ENCODE measurements at places on chromosomes 2 and 18.
A peak's percentile ranks its signal among the peaks of the same experiment; 100 is the strongest.

- no peak for DNase-seq
Measured at GRCh38 chr2:182587831-182588230, 128.2 kb upstream of the DNAJC10 start.

DNA sequence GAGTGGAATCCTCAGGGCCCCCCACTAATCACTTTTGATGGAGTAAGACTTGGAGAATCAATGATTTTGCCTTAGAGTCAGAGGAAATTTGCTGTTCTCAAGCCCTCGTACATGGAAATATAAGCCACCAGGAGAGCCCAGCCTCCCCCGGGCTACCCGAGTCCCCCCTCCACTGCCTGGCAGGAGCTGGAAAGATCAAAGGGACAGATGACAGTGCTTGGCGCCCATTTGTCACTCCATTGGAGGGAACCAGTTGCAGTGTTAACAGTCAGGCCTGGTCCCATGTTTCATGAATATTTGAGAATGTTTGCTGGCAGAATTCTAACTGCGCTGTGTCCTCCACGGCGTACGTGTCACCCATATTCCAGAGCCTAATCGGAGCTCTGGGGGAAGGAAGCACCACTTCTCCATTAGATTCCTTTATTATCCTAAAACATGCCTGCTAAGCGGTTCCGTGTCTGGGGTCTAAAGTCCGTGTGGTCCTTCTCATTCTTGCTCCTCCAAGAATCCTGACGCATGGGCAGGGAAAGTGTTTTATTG lies 202.4 kb downstream of the KLHL29 start:
- no peak for DNase-seq

DNA sequence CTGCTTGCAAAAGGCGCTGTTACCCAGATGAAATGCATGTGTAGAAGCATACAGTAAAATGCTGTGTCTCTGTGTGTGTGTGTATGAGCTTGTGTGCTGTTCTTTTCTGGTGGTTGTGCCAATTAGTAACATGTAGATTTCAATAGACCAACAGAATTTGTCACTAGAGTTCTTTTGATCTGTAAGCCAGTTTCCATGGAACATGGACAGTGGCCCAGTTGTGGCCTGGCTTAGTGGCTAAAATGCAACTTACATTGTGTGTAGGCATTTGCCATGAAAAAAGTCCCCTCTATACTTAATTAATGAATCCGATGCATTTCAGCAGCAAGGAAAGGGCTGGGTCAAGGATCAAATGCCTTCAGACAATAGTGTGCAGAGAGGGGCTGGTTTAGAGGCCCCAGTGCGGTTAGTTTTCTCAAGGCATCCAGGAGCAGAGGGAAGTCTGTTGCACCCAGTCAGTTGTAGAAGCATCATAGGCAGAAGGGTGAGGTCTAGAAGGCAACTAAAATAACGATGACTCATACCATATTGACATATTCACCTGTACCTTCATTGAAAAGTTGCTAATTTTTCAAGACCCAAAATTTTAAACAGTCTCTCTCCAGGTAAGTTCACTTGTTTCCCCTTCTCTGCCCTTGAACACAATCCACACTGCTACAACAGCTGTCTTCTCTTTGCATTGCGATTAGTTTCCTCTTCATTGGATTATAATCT lies 366.9 kb upstream of the SPRED2 start:
- no peak for DNase-seq

GRCh38 chr2:120929829-120930228 lies 194.2 kb downstream of the GLI2 start:
- no peak for DNase-seq

DNA sequence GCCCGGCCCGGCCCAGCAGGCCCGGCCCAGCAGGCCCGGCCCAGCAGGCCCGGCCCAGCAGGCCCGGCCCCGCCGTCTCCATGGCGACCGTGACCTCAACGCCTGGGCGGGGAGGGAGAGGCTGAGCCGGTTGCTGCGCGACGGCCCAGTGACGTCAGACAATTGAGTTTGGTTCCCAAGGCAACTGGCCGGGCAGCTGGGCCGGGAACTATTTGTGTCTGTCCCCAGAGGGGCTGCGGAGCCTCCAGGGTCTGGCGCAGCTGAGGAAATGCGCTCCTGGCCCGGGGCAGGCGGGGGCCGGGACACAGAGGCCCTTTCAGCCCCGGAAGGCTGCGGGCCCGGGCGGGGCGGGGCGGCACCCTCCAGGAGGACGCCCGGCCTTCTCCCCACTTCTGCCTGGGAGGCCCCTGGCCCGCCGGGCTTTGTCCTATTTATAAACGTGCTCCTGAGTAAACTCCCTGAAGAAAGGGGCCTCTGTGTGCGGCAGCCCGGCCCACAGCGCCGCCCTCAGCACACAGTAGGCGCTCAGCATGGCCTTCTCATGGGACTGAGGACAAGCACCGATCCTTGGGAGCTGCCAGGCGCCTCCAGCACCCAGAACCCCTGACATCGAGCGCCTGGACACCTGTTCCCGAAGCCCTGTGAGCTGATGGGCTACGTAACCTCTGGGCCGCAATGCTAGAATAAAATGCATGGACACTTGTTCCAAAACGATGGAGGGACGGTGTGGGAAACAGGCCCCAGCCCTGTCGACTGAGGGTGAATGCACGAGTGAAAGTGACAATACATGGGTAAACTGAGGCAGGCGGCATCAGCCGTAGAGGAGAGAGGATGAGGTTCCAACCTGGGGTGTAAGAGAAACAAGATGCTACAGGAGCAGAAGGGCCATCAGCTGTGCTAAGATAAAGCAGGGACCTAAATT lies 12.3 kb downstream of the TEX44 start:
- peak; percentile 96 for DNase-seq

All from GM18507 (cell line).